ENCODE measurements at places on chromosomes 11 and 22. TPM values are rescaled to one million over a fixed set of nuclear protein-coding genes. Genes with fewer than 3 reads are reported as not detected.

Gene MUC5B
- 0.38 TPM for total RNA-seq

Gene FGF4
- not detected for total RNA-seq

Gene MMP13
- not detected for total RNA-seq

Gene OR6T1
- not detected for total RNA-seq

Gene INSC
- 0.41 TPM for total RNA-seq

Gene LARGE2
- total RNA-seq, result 13.1 TPM

Gene RIMBP3C
- 0.22 TPM for total RNA-seq

Gene MYBPC3
- total RNA-seq, result 0.19 TPM

Gene MS4A7
- total RNA-seq, result 47.6 TPM

Gene DDIAS
- 1.4 TPM for total RNA-seq

Gene CRYBB2
- not detected for total RNA-seq

Gene OR4A16
- total RNA-seq, result not detected

GRCh38 chr11:61160487-61161189, 588 bp downstream of the VPS37C start:
- no peak for DNase-seq

DNA sequence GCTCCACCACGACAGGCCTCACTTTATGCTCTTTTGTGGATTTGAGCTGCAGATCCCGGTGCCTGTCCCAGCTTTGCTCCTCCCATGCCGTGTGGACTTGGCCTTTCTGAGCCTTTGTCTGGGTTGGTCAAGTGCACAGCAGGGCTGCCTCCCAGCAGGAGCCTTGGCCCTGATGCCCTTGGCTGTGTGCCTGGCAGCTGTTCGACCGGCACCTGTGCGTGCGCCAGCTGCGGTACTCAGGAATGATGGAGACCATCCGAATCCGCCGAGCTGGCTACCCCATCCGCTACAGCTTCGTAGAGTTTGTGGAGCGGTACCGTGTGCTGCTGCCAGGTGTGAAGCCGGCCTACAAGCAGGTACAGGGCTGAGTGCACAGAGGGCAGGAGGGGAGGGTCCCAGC, 46.5 kb downstream of the MYO7A start:
- no peak for DNase-seq

GRCh38 chr22:27241430-27242321, 559.9 kb downstream of the MN1 start:
- peak; percentile 70 for DNase-seq

DNA sequence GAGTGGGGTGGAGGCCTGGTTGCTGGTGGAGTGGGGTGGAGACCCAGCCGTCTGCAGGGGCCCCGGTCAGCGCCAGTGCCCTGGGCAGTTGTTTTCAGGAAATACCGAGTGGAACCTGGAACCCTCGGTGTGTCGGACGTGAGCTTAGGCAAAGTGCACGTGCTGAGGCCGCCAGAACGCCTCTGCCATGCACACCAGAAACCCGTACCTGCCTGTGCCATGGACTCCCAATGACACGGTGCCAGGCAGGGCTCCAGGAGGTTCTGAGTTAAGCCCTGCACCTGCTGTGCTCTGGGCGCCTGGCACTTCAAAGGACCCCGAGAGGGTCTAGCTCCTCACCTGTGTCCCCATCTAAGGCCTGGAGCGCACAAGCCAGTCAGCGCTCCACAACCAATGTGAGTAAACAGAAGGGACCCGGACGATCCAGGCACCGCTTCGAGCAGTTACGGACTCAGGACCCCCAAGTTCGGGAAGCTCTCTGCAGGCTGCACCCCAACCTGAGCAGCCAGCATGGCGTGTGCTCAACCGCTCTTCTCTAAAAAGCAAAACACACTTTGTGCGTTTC, 12.3 kb downstream of the TOLLIP start:
- DNase-seq, result peak; percentile 52

GRCh38 chr11:12538889-12539421, 135.3 kb upstream of the TEAD1 start:
- DNase-seq, result no peak

DNA sequence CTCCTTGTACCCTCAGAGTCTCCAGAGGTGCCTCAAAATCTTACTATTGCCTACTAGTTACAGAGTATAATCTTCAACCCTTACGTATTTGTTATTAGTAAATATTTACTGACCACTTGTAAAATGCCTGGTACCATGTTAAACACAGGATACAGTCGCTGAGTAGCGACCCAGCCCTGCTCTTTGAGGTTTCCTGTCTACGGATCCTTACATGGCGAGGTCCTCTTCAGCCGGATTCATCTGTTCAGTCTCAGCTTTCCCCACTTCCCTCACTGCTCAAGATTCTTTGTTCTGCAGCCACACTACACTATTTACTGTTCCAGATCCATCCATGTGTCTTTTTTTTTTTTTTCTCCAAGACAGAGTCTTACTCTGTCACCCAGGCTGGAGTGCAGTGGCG, 13.2 kb upstream of the TTC36 start:
- DNase-seq, result no peak

DNA sequence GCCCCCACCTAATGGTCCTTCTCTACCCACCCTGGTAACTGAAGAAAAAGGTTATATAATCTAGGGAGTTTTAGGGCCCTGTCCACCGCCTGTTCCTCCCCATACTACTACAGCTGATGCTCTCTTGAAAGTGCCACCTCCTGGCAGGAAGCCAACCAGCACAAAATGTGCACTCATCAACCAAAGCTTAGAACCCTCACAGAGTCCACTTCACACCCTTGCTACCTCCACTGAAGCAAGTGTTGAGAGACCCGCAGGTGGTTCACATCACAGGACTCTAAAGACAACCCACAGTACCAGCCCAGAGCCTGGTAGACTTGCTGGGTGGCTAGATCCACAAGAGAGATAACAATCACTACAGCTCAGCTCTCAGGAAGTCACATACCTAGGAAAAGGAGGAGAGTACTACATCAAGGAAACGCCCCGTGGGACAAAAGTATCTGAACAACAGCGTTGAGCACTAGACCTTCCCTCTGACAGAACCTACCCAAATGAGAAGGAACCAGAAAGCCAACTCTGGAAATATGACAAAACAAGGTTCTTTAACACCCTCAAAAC, 17.5 kb upstream of the OR10W1 start:
- no peak for DNase-seq

GRCh38 chr11:21472261-21472660, 720.6 kb upstream of the ANO5 start:
- DNase-seq, result peak; percentile 25

GRCh38 chr11:67270256-67271204, 4.3 kb downstream of the GRK2 start:
- DNase-seq, result peak; percentile 89

GRCh38 chr11:96179905-96180304, 163.1 kb downstream of the MAML2 start:
- no peak for DNase-seq

GRCh38 chr11:128926437-128927107, 16.1 kb downstream of the TP53AIP1 start:
- DNase-seq, result no peak

DNA sequence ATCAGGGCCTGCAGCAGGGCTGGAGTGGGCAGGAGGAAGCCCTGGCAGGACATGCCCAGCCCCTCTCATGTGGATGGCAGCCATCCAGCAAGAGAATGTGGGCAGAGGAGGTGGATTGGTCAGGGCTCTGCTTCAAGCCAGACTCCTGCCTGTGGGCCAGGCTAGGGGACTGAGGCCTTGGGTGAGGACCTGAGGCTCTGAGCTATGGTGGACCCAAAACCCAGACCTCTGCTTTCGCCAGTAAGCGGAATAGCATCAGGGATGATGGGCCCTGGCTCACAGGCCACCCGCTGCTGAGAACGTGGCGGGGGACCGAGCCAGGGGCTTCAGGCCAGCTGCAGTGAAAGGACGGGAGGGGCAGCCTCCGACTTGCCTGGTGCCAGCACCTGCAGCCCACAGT, 57.4 kb downstream of the LINC01488 start:
- DNase-seq, result no peak

- DNase-seq, result no peak
Measured at GRCh38 chr11:128766591-128767081, 72.8 kb downstream of the FLI1 start.

- no peak for DNase-seq
Measured at GRCh38 chr11:107916671-107917241, 11.5 kb upstream of the RAB39A start.

- peak; percentile 7 for DNase-seq
Measured at GRCh38 chr22:49301398-49302149, 526.1 kb downstream of the BRD1 start.

DNA sequence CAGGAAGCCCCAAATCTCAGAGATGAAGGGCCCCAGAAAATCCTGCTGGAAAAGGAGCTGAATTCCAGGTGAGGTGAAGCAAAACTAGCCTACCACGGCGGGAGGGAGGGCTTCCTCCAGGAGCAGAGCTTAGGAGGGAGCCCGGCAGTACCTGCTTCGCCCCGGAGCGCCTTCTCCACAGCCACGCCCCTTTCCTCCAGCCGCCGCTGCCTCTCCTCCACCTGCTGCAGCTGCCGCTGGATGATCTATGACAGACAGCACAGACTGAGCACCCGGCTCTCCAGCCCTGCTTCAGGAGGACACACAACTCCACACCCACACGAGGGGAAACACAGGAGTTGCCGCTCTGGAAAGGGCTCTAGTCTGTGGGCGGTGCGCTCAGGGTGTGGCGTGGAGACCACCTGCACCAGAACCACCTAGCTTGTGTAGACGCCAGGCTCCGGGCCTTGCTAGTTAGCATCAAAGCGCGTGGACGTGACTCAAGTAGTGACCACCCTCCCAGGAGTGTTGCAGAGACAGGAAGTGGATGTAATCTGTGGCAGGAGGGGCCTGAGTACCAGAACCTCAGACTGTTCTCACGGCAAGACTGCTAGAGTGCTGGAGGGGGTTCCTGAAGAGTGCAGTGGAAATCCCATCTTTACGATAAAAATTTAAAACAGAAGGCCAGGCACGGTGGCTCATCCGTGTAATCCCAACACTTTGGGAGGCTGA, 34.6 kb upstream of the BID start:
- DNase-seq, result no peak

GRCh38 chr11:72673943-72674828, at the start of gene PDE2A:
Gene PDE2A (minus strand): TSS chr11:72674422. CDS start chr11:72674207, 215 bp downstream.
- DNase-seq, result peak; percentile 62

DNA sequence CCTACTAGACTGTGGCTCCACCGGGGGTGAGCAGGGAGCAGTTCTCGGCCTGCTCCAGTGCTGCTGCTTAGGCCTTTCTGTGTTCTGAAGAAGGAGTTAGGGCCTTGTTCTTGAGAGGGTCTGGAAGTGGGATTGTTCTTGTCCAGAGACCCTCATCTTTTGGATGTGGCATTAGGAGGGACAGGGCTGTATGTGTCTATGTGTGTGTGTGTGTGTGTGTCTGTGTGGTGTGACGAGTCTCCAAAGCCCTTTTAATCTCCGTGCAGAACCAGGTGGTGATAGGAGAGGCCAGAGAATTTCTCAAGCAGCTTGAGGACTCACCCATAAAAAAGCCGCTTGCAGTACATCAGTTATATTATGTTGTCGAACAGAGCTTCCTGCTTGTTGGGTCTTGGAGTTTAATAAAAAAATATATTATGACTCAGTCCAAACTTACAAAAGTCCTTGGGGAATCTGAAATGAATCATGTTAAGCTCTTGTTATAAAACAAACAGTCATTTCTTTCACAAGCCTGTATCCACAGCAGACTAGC, 196.5 kb downstream of the TENM4 start:
- no peak for DNase-seq

GRCh38 chr22:44286646-44287045, 26.1 kb downstream of the SHISAL1 start:
- no peak for DNase-seq

- DNase-seq, result peak; percentile 78
Measured at GRCh38 chr11:47979378-47980087, 826 bp upstream of the PTPRJ start.

- peak; percentile 45 for DNase-seq
Measured at GRCh38 chr22:39589875-39590274, 19.3 kb downstream of the CACNA1I start.

- no peak for DNase-seq
Measured at GRCh38 chr11:36530840-36531239, 20.8 kb upstream of the TRAF6 start.

- peak; percentile 71 for DNase-seq
Measured at GRCh38 chr11:86068138-86068871, 579 bp downstream of the PICALM start.

DNA sequence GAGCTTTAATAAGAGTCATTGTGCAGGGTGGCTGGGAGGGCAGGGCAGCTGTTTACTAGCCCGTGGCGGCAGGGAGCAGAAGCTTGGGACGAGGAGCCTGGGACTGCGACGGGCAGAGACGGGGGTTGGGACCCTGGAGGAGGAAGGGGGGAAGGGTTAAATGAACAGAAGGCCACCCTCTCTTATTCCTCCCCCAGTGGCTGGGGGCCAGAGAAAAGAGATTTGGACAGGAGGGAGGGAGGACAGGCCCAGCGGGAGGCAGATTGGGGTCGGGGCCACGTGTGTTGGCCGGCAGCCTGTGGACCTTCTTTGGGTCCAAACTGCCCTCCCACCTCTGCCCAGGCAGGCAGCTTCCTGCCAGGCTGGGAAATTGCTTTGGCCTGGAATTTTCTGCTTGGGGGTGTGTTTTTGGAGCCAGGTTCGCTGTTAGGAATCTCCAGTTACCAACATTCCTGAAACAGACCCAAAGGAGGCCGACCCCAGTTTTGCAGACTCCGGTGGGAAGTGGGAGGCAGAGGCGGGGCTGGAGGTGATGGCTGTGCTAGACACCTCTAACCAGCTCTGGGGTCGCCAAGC, 50.2 kb downstream of the APOL3 start:
- peak; percentile 49 for DNase-seq
